ENCODE measurements at places on chromosomes 16 and 17. TPM values are rescaled to one million over a fixed set of nuclear protein-coding genes. Genes with fewer than 3 reads are reported as not detected.

TMEM219 gene
- total RNA-seq: 192 TPM

GRCh38 chr17:76441686-76442340, 11.1 kb downstream of the UBE2O start:
- DNase-seq: no peak

ABCA9 gene
- total RNA-seq: 8.1 TPM

- peak; percentile 79 for DNase-seq
Observed at GRCh38 chr16:85114909-85115567, 2.8 kb upstream of the CIBAR2 start.

Data from left colon (tissue), 2 donors.